ENCODE measurements at places on chromosomes 13 and 19.

DNA sequence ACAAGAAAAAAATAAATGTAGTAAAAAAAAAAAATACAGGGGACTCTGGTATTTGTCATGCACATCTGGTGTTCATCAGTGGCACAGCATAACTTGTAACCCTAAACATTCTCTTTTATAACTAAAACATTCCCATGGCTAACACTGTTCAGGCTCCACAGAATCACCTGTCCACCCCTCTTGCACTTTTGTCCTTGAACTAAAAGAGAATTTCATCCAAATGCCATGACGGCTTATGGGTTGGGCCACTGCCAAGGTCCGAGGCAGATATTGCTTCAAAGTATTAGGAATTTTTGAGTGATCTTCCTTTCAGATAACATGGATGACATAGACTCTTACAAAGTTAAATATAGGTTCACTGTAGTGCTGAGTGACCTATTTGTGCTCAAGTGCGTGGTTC lies 25.7 kb upstream of the SERP2 start:
- DNase-seq, result no peak

GRCh38 chr19:4443966-4444764 lies 13.4 kb downstream of the UBXN6 start:
- no peak for DNase-seq

DNA sequence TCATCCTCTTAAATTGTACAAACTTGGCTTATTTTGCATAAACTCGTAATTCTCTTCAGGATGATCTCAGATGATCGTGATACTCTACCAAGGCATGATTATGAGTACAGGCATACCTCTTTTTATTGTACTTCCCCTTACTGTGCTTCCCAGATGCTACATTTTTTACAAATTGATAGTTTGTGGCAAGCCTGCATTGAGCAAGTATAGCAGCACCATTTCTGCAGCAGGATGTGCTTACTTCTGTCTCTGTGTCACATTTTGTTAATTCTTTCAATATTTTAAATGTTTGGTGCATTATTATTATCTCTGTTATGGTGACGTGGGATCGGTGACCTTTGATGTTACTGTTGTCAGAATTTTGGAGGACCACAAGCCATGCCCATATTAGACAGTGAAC lies 752.3 kb downstream of the PCDH9 start:
- DNase-seq, result no peak

- DNase-seq, result no peak
Measured at GRCh38 chr19:47057328-47057727, 8.9 kb upstream of the TMEM160 start.

GRCh38 chr13:25733696-25734435 lies 317.9 kb downstream of the SHISA2 start:
- DNase-seq, result no peak

DNA sequence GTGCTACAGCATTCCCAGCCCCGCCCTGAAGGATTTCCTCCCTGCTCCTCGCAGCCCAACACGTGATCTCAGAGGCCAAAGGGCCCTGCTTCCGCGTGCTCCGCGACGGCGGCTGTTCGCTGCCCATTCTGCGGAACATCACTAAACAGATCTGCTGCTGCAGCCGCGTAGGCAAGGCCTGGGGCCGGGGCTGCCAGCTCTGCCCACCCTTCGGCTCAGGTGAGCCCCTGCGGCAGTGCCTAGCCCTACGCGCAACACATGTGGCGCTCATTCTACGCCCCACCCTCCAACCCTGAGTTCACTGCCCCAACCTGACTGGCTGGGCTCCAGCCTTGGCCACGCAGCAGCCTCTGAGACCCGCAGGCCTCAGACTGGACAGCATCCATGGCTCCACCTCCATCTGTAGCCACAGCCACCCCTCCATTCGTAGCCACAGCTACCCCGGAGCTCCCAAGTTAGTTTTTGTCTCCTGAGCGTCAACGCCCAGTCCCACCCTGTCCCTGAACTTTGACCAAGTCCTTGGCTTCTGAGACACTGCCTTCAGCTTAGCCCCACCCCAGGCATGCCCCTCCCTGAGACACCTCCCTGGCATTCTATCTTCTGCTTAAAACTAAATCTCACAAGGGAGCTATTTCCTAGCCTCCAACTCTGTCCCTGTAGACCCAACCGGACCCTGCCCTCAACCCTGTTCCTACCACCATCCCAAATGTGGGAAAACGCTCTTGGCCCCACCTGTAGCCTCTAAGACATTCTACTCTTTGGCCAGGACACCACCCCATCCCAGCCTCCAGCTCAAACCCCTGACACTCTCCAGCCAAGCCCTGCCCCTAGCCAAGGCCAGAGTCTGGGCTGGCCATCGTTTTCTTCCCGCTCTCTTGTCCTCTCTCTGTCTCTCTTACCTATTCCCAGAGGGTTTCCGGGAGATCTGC lies 6.4 kb downstream of the LTBP4 start:
- DNase-seq, result no peak

GRCh38 chr13:63288576-63288975 lies 1872.9 kb upstream of the PCDH20 start:
- no peak for DNase-seq

DNA sequence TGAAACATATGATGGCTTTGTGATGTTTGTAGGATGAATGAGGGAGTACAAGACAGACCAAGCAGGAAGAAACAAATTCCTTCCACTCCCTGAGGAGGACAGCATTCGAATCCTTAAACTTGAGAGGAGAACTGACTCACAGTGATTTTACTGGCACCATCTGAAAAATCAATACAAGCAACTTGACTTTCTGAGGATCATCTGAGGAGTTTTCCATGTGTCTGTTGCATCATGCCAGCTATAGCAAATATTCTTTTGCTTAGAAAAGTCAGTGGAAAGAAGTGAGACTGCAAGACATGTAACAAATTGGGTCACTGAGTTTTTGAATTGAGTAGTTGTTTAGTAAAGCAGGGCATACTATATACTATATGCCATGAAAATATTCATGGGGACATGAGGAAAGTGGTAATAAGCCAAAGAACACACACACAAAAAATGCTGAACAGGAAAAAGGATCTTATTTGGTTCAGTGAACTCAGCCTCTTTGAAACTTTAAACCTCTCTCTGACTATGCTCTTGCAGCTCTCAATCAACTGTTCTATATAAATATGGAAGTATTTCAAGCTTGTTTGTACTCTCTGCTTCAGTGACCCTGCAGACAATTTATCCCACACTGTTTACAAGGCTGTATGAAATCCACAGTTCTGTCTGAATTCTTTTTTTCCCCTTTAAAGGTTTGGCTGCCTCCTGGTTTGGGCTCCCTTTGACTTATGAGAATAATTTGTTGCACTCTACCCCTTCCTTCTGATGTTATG lies 35.5 kb downstream of the SERTM1 start:
- DNase-seq, result no peak

- no peak for DNase-seq
Measured at GRCh38 chr13:112968910-112969691, at the start of gene MCF2L. TSS of gene MCF2L (plus strand) at chr13:112969214. CDS start at chr13:112969380, 166 bp downstream.

- DNase-seq, result no peak
Measured at GRCh38 chr19:7618348-7618747, 11.0 kb downstream of the XAB2 start.

- DNase-seq, result no peak
Measured at GRCh38 chr13:77291774-77292173, 35.1 kb downstream of the MYCBP2 start.

GRCh38 chr13:110070511-110071120 lies 236.3 kb downstream of the COL4A1 start:
- no peak for DNase-seq

DNA sequence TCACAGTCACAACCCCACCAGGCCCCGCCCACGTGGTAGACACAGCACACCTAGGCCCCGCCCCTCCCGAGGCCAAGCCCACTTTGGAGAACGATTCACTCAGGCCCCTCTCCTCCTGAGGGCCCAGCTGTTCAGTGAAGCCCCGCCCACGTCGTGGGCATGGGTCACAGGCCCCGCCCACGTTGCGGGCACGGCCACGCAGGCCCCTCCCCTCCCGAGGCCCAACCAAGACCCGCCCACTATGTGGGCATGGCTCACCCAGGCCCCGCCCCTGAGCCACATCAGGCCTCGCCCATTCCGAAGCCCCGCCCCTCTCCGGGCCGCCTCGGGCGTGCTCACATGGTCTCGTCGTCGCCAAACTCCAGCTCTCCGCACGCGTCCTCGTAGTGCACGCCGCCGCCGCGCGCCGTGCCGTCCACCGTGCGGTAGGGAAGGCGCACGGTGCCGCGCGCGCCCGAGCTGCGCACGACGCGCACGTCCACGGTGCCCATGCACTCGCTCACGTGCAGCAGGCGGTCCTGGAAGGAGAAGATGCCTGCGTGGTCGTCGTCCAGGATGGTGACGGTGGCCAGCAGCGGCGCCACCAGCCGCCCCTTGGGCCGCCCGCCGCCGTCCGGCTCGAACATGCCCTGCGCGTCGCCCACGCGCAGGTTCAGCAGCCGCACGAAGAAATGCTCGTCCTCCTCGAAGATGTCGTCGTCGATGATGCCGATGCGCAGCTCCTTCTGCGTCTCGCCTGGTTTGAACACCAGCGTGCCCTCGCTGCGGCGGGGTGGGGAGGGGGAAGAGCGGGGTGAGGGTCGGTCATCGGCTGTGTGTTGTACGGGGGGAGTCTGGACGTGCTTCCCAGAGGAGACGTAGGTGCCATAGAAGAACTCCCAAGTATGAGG lies 24.0 kb downstream of the SLC8A2 start:
- DNase-seq, result peak; percentile 77

Data from mesothelial cell of epicardium (in vitro differentiated cells).